ENCODE measurements at places on chromosomes 13 and 19.

- DNase-seq = no peak
Measured at GRCh38 chr13:112998521-112999280, 29.7 kb downstream of the MCF2L start.

DNA sequence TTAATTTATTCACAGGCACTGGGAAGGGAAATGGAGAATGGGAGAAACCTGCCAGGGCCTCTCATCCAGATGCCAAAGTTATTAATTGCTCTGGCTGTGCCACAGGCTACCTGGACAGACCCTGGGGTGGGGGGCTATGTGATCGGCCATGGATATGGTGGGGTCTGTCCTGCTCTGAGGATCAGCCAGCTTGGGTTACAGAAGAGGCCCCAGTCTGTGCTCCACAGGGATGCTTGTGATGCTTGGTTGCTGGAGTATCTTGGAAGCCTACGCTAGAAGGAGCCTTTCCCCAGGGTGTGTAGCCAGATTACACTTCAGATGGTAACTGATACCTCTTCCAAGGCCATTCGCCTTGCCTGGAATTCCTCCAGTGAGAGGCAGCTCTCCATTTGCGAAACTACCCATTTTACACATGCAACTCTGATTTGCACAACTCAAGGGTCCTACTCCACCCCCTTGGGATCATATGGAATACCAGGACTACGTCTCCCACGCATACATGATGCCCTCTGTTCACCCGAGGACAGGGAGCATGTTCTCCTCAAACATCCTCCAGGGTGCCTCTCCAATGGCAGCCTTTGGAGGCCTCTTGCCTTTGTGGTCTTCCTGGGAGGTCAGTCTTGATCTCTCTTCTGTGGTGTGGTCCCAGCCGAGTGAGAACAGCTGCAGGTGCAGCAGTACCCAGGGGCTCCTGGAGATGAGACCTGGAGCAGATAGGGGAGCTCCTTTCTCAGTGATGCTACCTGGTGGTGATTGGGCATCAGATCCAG lies 186.6 kb upstream of the TSHZ3 start:
- DNase-seq = no peak

- no peak for DNase-seq
Measured at GRCh38 chr13:32902874-32903273, 113.3 kb upstream of the KL start.

GRCh38 chr13:111139452-111139851 lies 24.3 kb downstream of the ARHGEF7 start:
- DNase-seq = no peak

DNA sequence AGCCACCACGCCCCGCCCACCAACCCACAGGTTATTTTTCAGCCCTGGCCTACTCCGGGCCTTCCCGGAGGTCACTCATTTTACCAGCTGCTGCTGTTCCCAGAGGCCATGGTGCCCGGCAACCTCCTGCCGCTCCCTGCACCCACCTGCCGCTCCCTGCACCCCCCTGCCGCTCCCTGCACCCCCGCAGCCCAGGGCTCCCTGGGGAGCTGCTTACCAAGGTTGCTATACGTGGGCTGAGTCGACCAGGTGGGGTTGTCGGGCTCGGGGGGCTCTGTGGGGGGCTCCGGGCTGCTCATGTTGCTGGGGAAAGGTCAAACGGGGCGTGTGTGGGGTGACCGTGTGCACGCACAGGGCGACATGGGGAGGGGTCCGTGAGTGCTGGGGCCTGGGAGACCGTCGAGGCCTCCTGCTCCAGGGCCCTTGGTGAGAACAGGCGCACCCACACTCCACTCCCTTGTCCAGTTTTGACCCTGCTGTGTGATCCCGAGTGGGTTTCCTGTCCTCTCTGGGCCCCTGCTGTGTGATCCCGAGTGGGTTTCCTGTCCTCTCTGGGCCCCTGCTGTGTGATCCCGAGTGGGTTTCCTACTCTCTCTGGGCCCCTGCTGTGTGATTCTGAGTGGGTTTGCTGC lies 1.2 kb downstream of the PEAK3 start:
- DNase-seq = no peak

DNA sequence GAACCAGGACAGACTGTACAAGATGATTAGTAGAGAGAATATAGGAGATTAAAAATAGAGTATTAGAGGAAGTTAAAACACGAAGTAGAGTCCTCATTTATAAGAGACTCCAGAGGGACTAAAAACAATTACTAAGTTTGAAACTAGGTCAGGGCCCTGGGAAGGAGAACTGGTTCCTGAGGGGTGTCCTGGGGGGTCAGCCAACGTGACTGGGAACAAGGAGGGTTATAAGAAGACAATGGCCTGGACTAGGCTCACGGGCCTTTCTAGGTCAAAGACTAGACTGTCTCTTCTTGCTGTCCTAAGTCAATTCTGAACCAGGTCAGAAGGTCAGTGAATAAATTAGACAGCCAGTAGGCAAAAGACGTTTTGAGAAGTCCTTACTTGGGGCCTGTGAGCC lies 165.3 kb downstream of the IER2 start:
- no peak for DNase-seq

DNA sequence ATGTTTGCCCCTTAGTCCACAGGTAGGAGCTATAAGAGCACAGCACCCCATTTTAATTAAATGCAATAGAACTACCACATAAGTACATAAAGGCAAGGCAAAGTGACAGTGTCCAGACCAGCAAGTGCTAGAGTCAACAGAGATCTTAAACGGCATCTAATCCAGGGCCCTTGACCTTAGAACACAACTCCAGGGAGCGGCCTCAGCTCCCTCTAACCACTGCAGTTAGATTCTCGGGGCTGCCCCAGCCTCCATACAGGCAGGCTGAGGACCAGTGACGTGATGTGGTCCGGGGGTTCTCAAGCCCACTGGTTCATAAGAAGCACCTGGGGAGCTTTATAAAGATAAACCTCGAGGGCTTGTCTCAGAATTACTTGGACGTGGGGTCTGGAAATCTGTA lies 10.0 kb upstream of the ATP12A start:
- no peak for DNase-seq
